ENCODE measurements at places on chromosomes 12 and 14.

GRCh38 chr12:56103066-56103711 is 1.2 kb upstream of the PA2G4 start:
- no peak for DNase-seq

- DNase-seq, result no peak
These were observed 226.8 kb downstream of the SOX5 start for GRCh38 chr12:23722655-23723054.

DNA sequence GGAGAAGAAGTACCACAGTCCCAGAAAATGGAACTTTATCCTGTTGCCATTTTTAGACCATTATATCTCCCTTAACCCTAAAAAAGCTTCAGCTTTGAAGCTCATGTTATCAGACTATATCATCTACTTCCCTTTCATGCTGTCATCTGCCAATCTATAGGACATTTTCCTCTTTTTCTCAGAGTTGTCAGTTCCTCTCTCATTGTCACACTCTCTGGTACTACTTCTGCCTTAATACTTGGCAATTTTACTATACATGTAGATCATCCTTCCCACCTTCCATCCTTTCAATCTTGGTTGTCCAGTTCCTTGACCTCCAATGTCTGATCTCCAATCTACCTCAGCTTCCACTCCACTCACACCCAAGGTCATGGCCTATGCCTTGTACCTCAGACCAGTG is 57.4 kb downstream of the SLC15A5 start:
- DNase-seq, result no peak

DNA sequence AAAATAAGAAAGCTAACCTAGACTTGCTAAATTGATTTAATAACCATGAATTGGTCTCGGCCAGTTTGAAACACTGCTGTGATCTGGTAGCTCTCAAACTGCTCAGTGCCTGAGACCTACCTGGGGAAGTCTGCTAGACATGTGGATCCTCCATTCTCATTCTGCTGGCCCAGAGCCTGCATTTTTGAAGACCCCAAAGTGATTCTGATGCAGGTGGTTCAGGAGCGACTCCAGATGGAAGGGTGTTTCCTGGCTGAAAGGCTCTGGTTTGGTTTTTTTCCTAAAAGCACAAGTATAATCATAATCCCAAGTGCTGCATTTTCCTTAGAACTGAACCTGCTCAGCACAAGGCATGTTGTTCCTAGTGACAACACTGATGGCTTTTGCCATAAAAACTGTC is 159.5 kb downstream of the ZNF664 start:
- DNase-seq, result no peak

DNA sequence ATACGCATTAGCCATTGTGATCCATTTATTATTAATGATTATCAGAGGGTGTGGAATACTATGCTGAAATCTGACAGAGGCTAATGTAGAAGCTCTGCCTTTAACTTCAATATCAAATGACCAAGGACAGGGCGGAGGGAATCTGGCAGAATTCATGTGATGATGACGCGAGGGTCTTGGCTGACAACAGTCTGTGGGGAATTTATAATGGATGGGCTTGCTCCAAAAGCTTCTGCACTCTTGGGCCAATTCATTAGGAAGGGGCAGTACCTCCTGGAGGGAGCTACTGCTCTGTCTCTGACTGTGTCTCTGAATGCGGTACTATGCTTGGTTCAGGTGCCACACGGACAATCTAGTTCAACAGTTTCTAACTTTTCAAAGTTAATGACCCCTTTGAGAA is 46.2 kb downstream of the GALNT8 start:
- DNase-seq, result no peak

DNA sequence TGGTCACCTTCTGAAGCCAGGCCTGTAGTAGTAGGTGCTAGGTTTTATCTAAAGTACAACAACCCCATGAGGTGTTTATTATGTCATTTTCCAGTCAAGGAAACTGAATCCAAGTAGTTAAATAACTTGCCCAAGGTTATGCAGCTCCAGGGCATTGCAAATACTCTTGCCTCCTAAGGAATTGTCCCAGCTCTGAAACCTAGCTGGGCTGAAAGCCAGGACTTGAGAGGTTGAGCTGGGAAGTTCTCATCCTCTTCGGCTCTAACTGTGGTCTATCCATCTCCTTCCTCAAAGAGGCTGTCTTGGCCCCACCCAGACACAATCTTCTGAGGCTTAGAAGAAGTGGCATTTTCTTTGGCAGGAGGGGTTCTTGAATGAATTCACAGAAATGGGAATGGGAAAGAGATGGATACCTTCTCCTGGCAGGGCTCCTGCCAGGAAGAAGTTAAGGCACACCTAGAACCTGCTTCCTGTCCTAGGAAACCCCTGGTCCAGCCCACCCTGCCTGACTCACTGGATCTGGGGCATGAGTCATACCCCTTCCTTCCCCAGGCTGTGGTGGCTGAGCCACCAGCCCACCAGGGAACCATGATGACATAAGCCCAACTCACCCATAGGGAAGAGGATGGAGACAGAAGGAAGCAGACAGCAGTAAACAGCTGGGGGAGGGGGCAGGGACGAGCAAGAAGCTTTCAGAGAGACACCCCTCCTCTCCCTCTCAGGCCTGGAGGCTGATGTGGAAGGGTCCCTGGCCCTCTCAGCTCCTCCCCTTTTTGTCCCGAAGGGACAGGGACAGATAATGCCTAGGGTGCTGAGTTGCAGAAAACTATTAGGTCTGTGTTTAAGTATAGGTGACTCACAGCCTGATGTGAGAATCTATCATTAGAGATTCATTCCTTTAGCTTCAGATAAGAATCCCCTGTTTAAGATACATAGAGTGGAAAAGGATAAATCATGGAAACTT is 2.1 kb upstream of the PLEK2 start:
- peak; percentile 90 for DNase-seq

GRCh38 chr12:119715268-119715620 is 47.3 kb downstream of the PRKAB1 start:
- no peak for DNase-seq

- DNase-seq, result peak; percentile 57
These were observed 594 bp downstream of the ARHGDIB start for GRCh38 chr12:14960548-14961465.

GRCh38 chr12:95701275-95701674 is 89.3 kb downstream of the NTN4 start:
- no peak for DNase-seq

DNA sequence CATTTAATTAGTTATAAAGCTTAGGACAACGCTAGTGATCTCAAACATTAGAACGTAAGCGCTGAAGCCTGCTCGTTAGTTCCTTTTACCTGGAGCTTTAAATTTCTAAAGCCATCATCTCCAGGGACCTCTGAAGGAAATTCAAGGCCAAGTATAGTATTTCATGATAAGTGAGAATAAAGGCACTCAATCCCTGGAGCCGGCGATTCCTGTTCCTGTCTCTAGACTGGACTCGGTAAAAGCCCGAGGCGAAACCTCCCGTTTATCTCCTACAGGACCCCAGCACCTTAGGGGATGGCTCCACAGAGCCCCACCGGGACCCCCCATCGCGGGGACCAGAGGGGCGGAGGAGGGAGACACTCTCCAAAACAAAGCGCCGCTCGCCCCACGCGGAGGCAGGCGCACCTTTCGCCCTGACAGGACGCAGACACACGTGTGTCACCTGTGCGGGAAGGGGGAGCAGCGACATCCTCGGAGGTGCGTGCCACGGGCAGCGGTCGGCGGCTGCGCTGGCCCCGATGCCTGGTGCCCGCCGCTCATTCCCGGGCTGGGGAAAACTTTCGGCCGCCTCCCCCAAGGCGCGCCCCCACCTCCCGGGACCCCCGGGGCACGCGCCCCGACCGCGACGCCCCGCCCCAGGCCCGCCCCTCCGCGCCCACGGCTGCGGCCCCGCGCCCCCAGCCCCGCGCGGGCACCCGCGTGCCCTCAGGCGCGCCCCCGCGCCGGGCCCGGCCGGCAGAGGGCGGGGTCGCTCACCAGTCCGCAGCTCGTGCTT is 678 bp downstream of the RPS6KA5 start:
- DNase-seq, result no peak

GRCh38 chr12:76234741-76235140 is 113.5 kb downstream of the BBS10 start:
- no peak for DNase-seq

DNA sequence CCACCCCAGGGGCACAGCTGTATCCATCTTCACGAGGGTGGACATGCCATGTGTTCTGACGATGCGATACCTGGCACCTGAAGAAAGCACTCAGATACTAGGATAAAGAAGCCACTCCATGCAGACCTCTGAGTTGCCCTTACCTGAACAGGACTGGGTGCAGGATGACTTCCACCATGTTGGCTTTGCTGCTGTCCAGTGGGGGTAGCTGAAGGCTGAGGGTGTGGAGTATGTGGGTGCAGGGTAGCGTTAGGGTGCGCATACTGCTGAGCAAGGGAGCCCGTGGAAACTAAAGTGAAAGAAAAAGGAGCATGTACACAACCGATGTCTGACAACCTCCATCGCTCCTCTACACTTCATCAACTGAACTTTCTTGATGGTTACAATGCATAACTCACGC is 51.3 kb downstream of the SH2B3 start:
- DNase-seq, result no peak

DNA sequence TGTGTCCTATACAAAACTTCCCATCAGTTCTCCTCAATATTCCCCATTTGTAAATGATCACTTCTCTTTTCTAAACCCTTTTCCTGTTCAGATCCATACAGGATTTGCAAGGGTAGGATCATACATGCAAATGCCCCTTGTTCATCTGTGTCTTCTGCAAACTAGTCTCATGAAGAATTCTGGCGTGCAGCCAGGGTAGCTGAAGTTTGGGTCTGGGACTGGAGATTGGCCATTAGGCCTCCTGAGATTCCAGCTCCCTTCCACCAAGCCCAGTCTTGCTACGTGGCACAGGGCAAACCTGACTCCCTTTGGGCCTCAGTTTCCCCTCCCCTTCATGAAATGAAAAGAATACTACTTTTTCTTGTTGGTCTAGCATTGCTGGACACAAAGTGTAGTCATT is 11.3 kb downstream of the C3AR1 start:
- DNase-seq, result no peak

- peak; percentile 60 for DNase-seq
These were observed 36.2 kb downstream of the TMEM120B start for GRCh38 chr12:121748571-121749265.

DNA sequence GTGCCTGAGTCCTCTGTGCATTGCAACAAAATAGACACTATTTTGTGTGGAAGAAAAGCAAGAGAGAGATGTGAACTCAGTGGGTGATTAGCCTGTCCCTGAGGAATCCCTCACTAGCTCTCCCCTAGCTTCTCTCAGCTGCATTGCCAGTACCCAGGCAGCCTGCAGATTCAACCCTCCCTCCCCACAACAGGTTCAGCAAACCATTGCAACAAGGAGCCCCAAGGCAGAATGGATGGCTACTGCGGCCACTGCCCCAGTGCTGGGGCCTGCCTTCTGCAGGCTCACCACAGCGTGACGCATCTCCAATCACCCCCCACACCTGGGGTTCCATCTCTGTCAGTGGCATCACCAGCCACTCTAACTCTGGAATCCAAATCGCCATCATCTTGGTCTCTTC is 2.3 kb downstream of the CRACR2A start:
- DNase-seq, result no peak

- DNase-seq, result no peak
These were observed 228.0 kb upstream of the ATP2B1 start for GRCh38 chr12:89936631-89937030.

DNA sequence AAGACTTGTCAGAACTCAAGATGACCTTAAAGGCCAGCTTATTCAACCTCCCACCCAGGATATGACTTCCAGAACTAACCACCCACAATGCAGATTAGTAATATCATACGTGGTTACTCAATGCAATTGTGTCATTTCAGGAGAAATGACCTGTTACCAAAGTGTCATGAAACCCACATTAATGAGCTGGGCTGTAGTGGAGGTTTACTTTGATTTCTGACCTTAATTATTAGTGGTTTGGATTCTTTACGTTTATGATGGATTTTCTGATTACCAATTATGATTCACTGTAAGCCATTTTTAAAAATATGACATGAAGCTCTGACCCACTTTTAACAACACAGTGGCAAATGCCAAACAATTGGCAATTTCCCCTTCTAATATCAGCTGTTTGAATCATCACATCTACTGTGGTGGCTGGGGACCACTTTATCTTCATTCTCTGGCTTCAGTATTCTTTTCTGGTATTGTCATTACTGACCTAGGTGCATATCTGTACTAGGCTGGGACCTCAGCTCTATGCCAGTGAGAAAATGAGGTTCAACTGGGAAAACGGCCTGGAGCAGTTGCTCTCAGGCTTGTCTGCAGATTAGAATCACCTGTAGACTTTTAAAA is 223.3 kb downstream of the RGS6 start:
- peak; percentile 34 for DNase-seq

DNA sequence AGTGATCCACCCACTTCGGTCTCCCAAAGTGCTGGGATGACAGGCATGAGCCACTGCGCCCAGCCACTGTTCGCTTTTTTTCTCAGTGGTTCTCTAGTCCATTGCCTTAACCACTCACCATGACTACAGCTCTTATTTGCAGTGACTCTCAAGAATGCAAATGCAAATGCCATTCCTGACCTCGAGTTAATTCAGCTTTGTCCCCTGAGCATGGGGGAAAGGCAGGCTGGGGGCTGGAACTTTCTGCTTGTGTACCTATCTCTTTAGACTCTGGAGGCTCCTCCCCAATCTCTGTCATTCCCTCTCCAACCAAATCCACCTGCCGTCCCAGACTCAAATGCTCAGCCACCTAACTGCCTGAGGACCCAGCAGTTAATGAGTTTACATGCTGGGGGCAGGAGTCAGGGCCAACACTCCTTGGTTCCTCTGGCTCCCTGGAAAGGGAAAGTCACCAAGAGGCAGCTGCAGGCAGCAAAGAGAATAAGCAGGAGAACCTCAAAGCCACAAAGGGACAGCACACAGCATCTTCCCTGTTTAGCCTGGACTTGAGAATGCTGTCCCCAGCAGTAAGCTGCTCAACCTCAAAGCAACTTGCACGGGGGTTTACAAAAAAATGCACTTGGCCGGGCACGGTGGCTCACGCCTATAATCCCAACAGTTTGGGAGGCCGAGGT is 5.3 kb upstream of the HNF1A start:
- DNase-seq, result no peak

- DNase-seq, result no peak
These were observed 123.3 kb downstream of the TTLL5 start for GRCh38 chr14:75784314-75784686.

GRCh38 chr12:102740141-102740955 is 176.7 kb downstream of the PAH start:
- peak; percentile 14 for DNase-seq
